Foreskin melanocyte (primary cell): ENCODE measurements at places on chromosomes 3 and 15.

- no peak for DNase-seq
Measured at GRCh38 chr3:69566275-69566674, 173.0 kb upstream of the MITF start.

DNA sequence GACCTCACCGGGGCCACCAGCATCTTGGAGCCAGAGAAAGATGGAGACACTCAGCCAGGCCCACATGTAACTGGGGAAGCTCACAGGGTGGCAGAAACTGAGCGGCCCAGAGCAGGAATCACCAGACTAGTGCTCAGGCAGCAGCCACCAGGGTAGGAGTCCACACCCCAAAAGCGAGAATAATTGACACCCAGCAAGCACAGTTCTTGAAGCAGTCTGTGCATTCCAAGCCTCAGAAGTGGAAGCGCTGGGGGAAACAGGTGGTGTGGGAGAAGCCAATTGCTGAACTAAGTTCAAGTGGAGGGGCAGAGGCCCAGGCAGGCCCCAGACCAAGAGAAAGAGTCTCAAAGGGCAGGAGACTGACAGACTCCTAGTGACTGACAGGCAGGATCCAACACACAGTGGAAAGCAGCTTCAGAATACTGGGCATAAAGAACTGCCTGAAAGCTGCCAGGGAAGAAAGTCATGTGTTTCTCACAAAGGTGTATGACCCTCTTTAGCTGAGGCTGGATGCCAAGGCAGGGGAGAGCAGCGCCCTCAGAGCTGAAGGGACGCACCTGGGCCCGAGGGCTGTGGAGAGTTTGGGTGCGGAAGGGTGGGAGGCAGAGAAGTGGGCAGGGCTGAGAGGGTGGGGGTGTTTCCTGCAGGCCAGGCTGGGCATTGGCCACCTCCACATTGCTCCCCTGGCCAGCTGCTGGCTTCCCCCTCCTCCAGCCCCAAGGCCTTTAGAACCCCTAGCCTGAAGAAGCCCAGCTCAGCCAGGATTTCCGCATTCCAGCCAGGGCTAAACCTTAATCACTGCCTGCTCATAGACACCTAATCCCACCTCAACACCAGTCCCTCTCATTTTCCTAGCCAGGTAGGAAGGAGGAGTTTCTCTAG lies 7.7 kb downstream of the NT5DC2 start:
- no peak for DNase-seq

GRCh38 chr3:54506603-54507002 lies 384.3 kb downstream of the CACNA2D3 start:
- DNase-seq: no peak

DNA sequence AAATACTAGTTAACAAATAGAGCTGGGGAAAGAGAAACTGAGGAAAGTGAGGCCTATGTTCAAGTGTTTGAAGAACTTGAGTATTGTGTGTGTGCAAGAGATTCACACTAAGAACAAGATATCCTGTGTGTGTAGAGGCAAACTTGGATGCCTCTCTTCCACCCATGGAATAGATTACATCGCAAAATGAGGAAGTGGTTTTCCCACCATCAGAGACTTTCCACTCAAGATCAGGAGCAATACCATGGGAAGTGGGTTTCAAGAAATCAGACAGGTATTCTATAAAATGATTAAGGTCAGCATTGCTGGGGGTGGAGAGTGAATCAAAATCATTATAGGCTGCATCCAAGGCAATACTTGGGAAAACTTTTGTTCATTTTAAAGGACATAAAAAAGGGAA lies 308.0 kb downstream of the FGF12 start:
- DNase-seq: no peak

- no peak for DNase-seq
Measured at GRCh38 chr3:137642831-137643230, 121.3 kb upstream of the SOX14 start.
